Hematopoietic multipotent progenitor cell treated with erythropoietin and hydrocortisone succinate and interleukin-3 and kit ligand, for 15 days (in vitro differentiated cells): ENCODE measurements at places on chromosomes 6 and 20.

DNA sequence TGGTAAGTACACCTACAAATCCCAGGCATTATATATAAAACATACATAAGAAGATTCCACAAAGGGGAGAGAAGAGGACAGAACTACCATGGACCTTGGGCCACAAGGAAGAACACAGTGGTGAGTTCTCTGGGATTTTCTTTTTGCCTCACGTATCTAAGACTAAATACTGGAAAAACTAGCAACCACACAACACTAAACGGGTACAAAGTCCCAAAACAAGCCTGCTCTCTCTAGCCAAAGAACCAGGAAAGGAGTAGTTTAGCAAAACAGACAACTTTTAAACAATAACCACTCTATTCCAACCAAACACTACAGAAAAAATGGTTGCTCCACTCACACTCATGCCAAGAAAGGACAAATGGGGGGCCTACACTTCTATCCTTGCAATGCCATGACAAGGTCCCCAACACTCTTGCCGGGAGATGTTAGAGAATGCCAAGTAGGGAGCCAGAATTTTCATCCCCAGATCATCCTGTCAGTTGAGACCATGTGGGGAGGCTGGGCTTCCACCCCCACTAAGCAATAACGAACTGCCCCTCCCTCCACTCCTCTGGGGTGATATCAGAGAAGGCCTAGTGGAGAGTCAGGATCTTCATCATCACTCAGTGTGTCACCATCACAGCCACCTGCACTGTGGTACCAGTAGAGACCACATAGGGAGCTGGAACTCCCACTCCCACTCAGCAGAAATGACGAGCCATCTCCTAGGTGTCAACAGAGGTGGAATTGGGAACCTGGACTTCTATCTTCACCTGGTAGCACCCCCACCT is 123.5 kb downstream of the DST start:
- DNase-seq = no peak

DNA sequence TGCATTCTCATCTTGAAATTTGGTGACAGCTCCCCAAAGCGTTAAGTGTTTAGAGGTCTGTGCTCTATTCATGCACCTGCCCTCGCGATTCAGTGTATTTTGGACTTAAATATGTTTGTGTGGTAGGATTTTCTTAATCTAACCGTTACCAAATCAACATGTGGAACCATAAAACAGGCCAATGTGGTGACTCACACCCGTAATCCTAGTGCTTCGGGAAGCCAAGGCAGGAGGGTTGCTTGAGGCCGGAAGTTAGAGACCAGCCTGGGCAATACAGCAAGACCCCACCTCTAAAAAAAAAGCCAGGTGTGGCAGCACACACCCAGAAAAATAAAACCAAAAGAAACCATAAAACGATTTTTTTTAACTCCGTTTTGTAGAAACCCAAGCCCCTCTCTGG is 31.5 kb downstream of the PYGB start:
- DNase-seq = no peak

- DNase-seq = no peak
Measured at GRCh38 chr6:21332077-21332476, 261.5 kb upstream of the SOX4 start.

- DNase-seq = no peak
Measured at GRCh38 chr20:62097881-62098407, 24.3 kb upstream of the LSM14B start.

GRCh38 chr20:49661560-49662329 is 51.9 kb downstream of the B4GALT5 start:
- DNase-seq = no peak

DNA sequence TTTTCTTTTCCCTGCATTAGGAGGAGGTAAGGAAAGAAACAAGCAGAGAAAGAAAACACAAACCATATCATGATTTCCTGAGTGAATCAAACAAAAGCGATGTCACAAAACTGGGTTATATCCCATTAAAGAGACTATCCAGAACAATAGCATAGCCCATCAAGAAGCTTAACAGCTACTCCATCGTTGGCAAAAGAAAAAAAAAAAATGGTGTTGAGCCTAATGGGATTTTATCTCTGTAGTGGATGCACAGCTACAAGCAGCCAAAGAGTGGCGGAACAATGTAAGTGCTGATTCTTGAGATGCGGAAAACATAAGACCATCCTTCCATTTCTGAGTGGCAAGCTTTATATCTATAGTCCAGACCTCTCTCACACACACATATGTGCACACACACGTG is 106.2 kb upstream of the NRSN1 start:
- no peak for DNase-seq

- DNase-seq = no peak
Measured at GRCh38 chr6:76593668-76594067, 521.2 kb upstream of the IMPG1 start.

- DNase-seq = no peak
Measured at GRCh38 chr20:52978851-52979250, 6.7 kb downstream of the TSHZ2 start.

DNA sequence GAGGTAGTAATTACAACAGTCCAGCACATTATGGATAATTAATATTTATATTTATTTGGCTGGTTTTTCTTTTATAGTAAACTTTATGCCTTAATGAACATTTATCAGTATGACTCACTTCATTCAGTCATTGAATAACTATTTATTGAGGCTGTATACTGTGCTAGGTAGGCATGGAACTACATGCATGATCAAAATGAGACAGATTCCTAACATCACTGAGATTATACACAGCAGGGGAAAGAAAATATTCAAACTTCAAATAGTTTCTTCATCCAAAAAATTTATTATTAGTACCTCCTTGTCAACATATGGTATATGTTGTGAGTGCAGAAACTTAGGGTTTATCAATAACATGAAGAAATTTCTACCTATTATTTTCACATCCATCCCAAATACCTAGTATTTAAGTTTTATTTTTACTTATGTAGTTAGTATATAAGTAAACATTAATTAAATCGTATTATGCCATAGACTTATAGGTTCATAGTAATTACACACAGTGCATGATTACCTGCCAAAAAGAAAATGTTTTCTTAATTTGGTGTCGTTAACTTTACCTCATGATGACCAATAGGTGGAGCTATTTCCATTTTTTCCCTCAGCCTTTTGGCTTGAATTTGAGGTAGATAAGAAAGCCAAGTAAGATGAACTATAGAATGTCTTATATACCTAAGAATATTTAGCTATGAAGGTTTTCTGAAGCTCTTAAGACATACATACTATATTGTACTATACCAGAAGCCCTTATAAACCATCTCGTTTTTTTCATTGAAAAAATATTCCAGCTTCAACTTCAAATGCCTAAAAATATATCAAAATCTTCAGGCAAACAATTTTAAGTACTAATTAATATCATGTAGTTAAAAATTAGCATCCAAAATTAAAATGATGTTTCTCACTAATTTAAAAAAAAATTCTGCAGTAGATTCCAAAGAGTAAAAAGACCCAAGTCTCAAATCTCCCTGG is 12.5 kb upstream of the TMEM30A start:
- DNase-seq = peak; percentile 81

GRCh38 chr20:58569241-58570125 is 54.3 kb upstream of the APCDD1L start:
- DNase-seq = no peak

DNA sequence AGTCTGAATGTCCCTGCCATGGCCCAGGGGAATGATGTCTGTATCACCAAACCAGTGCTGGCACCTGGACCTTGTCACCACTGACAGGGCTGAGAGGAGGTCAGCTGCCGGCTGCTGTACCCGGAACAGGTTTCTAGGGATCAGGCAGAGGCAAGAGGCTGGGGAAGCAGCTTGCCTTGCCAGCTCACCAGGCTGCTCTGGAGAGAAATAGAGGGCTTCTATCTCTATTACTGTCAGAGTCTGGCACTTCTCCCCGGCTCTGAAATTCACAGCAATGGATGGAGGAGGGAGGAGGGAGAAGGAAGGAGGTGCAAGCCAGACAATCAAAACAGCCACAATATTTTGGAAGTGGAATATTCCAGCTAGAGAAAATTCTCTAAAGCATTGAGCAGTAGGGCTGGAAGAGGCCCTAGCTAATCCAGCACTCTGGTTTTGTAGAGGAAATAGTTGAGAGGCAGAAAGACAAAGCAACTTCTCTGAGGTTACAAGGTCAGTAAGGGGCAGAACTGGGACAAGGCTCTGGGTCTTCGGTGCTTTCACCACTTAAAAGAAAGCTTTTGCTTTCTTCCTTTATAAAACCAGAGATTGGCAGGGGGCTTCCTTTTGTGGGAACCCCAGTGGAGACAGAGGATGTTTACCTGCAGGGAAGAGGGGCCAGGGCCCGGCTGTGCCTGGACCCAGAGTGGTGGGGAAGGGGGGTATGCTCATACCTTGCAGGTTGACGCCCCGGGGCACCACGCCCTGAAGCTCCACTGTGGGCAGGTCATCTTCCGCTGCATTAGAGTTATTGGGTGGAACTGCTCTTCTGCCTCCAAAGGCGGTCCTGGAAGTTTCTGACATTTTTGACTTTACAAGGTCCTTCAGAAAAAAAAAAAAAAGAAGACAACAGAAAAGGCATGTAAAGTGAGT is 2.4 kb downstream of the F13A1 start:
- no peak for DNase-seq

DNA sequence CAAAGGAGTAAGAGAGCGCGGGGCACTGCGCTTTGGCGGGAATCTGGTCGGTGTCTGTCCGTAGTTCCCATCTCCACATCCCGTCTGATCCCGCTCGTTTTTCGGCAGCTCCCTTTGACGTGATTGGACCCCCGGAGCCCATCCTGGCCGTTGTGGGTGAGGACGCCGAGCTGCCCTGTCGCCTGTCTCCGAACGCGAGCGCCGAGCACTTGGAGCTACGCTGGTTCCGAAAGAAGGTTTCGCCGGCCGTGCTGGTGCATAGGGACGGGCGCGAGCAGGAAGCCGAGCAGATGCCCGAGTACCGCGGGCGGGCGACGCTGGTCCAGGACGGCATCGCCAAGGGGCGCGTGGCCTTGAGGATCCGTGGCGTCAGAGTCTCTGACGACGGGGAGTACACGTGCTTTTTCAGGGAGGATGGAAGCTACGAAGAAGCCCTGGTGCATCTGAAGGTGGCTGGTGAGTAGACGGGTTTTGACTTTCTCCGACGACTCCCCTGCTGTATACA is 1.4 kb downstream of the BTN1A1 start:
- DNase-seq = no peak

- no peak for DNase-seq
Measured at GRCh38 chr6:127992144-127992543, 91.3 kb upstream of the THEMIS start.

GRCh38 chr20:58619077-58619863 is 31.8 kb upstream of the STX16 start:
- no peak for DNase-seq

GRCh38 chr20:60313191-60313590 is 355.0 kb downstream of the CDH26 start:
- no peak for DNase-seq

- no peak for DNase-seq
Measured at GRCh38 chr6:139367810-139368351, 6.6 kb downstream of the CITED2 start.

DNA sequence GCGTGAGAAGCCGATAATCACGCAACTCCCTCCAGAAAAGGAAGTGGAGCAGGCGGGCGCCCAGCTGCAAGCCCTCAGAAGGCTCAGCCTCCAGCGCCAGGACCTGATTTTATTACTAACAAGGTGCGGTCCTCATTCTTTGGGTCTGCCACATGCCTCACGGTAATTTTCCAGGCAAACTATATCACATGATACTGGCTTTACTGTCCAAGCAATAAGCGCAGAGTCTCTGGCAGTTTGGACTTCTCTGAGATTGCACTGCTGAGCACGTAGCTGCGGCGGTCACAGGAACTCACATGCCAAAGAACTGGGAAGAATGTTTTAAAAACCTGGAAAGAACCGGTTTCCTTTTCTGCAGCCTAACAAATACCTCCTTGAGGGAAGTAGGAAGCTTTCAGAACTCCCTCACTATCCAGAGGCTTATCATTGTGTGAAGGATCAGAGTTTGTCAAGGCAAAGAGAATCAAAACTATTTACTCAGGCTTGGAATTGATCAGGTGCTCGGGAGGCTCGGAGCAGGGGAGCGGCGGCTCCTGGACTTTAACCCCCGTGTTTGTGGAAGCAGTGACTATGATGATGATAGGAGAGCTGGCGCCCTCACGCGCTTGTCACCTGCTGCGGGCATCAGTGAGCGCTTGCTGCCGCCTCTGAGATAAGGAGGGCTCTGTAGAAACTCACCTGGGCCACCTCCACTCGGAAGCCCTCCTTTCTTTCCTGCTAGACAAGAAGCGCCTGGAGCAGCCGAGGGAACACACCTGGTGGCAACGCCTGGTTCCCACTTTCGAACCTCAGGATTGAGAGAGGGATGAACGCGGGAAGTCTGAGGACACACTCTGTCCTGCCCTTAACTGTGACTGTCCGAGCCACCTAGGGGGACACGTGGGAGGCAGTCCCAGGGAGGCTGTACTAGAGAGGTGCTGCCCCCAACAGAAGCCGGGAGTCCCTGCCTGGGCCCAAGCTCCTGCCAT is 27.2 kb upstream of the SYNJ2 start:
- no peak for DNase-seq

DNA sequence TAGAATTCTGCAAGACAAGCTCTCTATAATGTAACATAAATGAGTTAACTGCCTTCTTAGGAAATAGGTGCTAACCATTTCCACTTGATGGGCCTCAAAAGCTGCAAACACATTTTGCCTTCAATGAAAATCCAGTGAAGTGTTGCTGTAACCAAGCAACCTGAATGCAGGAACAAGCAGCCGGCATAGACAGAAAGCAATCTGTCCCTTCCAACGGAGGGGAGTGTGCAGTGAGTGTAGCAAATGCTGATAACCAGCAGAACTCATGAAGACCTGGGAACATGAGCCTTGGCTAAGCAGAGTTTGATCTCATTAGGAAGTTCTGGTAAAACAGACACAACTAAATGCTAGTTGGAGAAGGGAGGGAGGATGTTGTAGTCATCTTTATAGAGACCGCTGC is 697.8 kb downstream of the KIF16B start:
- no peak for DNase-seq

DNA sequence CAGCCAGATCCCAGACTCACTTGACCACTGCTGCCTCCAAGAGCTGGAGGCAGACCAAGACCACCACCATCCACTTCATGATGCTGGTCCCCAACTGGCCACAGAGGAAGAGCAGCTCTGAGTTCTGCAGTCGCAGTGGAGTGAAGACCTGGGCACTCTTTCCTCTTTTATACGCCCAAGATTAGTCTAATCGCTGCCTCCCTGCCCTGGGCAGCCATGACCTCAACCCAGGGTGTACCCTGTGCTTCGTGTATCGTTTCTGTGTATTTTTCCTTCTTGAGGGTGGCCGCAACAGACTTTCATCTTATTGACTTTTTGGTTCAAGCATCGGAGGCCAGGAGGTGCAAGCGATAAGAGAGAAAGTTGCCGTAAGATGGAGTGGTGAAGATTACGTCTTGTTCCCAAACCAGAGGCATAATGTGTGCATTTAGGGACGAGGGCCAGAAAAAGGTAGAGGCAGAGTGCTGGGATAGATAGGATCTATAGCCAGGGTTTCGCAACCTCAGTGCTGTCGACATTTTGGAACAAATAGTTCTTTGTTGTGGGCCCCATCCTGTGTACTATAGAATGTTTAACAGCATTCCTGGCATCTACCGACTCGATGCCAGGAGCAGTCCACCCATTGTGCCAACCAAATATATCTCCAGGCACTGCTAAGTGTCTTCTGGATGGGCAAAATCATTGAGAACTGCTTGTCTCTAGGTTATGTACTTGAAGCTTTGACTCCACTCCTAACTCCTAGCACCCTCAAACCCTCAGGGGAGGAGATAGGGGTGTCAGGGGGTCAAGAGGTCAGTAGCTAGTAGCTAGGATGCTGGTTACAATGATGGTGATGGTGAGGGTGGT is at the start of gene PGC:
TSS of gene PGC (minus strand) at position 142 of the 846 bp plus-strand sequence. CDS start at position 79, 63 bp downstream.
- no peak for DNase-seq
